ENCODE measurements at places on chromosomes 1 and 21. TPM values are rescaled to one million over a fixed set of nuclear protein-coding genes. Genes with fewer than 3 reads are reported as not detected.

The TFF3 gene
- not detected for total RNA-seq

The CNR2 gene
- total RNA-seq: 0.04 TPM

The NAXE gene
- total RNA-seq: 66.3 TPM

The RGS1 gene
- total RNA-seq: 25.8 TPM

The HSPG2 gene
- 2.3 TPM for total RNA-seq

The PCP4L1 gene
- 0.13 TPM for total RNA-seq

The APCS gene
- not detected for total RNA-seq

The UBXN10 gene
- 0.78 TPM for total RNA-seq
